ENCODE measurements at places on chromosomes 1 and 21.

- peak; percentile 34 for DNase-seq
These were observed at the start of gene NIBAN1 for GRCh38 chr1:184974056-184974836. Gene NIBAN1 (minus strand): TSS chr1:184974508. CDS start chr1:184974356, 152 bp downstream.

DNA sequence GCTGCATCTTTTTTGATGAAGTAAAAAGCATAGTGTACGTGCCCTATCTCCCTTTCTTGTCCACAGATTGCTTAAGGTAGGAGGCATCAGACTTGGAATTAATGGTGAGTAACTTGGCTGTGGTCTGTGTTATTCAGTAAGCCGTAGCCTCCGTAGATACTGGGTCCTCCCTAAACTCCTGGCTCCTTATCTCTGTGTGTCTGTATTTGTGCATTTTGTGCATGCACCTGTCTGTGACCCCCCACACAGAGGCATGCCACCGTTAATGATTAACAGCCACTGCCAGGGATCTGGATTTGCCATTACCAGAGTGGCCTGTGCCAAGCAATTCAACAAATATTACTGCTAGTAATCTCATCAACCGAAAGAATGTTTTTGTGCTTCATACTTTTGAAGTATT, 31.9 kb downstream of the MAP3K21 start:
- DNase-seq, result no peak

- no peak for DNase-seq
These were observed 867.3 kb downstream of the PLA2G4A start for GRCh38 chr1:187696073-187696472.

DNA sequence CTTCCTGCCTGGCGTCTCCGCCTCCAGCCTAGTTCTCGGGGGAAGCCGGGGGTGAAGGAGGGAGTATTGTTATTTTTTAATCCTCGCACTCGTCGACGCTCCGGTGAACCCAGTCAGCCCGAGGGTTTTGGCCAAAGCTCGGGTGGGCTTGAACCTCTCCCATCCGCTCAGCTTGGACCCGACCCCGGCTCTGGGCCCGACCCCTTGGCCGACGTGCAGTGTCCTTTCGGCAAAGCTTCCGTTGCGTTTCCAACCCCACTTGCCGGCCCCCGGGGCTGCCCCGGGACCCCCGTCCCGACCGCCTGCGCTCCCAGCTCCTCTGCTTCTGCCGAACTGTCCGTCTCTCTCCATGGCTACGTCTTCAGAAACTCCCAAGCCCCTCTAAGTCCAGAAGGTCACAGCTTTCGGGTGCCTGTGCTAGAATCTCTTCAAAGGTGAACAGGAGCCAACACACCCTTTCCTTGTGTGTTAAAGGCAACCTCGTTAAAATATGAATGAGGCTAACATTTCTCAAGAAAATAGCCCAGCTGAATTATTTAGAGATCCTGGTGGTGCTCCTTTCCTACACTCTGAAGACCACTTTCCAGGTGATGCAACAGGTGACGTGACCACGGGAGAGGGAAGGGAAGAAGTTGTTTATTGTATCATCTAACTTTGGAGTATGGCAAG, 647 bp downstream of the DESI2 start:
- no peak for DNase-seq

DNA sequence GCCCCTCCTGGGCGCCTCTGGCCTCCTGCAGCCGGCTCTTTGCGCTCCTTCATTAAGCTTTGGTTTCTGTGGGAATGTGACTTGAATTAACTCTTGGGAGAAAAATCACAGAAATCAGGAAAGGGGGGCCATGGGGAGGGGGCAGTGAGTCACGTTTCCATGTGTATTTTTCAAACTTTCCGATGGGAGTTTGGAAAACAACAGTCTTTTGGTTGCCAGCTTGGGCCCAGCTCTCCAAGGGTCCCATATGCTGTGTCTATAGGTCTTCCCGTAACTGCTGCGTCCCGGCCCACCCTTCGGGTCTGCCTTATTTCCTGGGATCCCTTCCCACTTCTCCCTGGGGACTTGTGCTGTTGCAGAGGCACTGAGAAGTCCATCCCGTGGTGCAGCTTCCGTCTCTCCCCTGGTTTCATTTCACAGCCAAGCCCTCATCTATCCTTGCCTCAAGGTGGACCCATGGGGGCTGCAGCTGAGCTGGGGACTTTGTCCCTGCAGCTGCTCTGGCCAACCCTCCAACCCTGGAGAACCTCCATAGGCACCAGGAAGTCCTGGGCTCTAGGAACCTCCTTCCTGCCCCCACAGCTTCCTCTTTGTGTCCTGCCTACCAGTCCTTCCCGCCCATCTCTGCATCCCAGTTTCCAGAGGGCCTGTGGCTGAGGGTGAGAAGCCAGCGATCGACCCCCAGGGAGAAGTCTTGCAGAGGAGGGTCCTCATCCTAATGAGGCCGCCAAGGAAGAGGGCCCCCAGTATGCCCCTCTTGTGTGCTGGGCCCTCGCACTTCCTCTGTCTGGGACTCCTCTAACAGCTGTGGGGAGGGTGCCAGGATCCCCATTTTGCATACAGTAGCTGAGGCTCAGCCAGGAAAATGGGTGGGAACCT, 11.6 kb upstream of the LMNA start:
- DNase-seq, result no peak

DNA sequence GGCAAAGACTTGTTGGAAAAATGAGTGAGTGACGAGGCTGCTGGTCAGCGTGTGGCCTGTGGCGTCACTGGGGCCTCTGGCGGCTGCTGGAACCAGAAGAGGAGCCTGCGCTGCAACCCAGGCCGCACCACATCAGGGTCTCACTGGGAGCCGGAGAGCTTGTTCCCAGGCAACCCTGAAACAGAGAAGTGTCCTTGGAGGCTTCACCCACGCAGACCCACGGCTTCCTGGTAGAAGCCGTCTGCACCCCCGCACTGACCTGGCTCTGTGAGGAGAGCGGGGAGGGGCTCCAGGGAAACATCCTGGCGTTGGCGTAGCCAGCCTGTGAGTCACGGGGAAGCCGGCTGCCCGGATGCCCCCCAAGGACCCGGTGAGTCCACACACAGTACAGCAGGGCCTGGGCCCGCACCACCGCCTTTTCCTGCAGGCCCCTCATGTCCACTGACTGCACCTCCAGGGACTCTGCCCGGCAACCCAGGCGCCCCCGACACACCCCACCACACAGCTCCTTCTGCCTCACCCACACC, 57.4 kb downstream of the COL6A1 start:
- DNase-seq, result no peak

Measured in stimulated activated CD8-positive, alpha-beta memory T cell treated with anti-CD3 and anti-CD28 coated beads, Interleukin-4, amount 100 ng/mL, for 1 hour (primary cell).